ENCODE measurements at places on chromosomes 12 and 14. TPM values are rescaled to one million over a fixed set of nuclear protein-coding genes. Genes with fewer than 3 reads are reported as not detected.

Gene ADSS1
- polyA plus RNA-seq: 74.6 TPM

- DNase-seq: peak; percentile 9
Observed at GRCh38 chr14:104882325-104882973, 17.4 kb downstream of the CEP170B start.

GRCh38 chr14:50855558-50855957 lies 16.3 kb upstream of the ABHD12B start:
- DNase-seq: no peak

DNA sequence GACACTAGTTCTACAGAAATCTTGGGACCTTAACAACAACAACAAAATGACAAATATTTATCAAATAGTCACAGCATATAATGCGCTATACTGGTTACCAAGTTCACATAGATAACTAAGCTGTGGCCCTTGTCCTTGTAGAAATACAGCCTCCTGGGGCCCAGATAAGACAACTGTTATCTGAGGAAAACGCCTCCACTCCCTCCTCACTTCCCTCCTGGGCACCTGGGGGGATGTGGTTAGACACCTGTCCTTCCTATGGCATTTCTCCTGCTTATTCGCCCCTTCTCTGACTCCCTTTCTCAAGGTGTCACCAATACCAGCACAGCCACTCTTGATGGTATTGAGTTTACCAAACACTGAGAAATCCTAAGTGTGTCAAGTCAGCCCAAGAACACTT lies 419.4 kb downstream of the RAD51B start:
- DNase-seq: no peak

DNA sequence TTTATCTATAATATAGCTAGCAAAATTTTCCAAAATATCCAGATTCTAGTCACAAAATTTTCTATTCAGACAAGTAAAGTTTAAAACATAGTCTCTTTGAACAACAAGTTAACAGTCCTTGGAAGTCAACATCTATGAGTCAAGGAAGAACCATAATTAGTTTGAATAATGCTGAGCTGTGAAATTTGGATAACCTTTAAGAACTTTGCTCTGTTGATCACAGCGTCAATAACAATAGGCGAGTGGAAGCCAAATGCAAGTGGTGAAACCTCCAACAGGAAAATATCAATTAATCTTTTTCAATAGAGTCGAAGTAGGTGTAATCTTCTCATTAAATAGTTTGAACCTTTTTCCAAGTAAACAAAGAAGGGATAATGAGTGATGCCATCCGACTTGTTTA lies 466.6 kb downstream of the FOXG1 start:
- DNase-seq: no peak

DNA sequence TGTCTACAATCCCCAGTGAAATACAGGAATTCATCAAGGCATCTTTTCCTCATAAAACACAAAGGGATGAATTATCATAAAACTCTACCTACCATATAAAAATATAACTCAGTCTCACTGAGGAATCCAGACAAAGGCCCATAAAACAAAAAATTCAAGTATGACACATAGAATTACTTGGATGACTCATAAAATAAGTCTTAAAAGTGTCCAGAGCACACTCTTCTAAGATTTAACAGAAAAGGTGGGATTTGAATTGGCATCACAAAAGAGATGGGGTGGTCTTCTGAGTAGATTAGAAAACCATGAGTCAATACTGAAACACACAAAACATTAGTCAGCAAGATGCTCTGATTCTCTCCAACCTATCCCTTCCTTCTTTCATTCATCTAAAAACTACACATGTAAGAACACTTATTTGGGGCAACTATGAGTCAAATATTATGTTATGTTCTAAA lies 202.7 kb upstream of the GARIN6 start:
- no peak for DNase-seq

GRCh38 chr12:112837629-112838197 lies 46.2 kb downstream of the RPH3A start:
- DNase-seq: no peak

GRCh38 chr12:94109160-94109559 lies 39.2 kb upstream of the PLXNC1 start:
- DNase-seq: no peak

- DNase-seq: no peak
Observed at GRCh38 chr12:66678338-66679275, at the start of gene GRIP1. Gene GRIP1 (minus strand): TSS chr12:66679076. CDS start chr12:66678904, 172 bp downstream.

Gene BTBD6
- 58.2 TPM for polyA plus RNA-seq

- DNase-seq: no peak
Observed at GRCh38 chr14:74962046-74962445, 6.6 kb upstream of the PGF start.

DNA sequence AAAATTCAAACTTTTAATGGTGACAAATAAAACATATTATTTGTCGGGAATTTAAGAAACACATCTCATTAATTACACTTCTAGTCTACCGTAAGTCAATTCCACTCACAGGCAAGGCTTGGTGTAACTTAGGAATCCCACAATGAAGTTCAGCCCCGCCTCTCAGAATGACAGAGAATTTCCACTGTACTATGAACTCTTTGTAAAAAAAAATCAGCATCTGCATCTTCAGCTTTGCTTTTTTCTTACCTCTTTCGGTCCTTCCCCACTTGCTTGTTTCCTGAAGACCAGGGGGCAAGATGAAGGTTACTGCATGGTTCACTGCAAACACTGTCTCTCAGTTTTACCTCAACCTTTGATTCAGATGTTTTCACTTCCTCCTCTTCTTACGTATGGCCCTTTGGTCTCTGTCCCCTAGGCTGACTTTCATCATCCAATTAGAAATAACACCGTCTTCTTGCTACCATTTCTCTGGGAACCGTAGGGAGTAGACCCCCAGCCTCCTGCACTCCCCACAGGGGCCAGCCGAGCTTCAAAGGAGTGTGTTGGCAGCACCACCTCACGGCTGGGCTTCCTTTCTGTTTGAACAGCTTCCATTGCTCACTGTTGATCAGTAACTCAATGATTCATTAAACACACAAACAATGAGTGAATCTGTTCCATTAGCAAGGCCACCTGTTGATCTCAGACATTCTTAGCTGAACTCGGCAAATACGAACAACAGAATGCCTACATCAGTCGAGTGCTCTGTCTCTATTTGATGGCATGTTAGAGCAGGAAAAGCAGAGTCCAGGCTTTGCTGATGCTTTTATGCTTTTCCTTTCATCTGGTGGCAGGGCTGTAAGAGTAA lies 343.0 kb downstream of the BMP4 start:
- DNase-seq: no peak

Gene MGAT4C
- 0.20 TPM for polyA plus RNA-seq

DNA sequence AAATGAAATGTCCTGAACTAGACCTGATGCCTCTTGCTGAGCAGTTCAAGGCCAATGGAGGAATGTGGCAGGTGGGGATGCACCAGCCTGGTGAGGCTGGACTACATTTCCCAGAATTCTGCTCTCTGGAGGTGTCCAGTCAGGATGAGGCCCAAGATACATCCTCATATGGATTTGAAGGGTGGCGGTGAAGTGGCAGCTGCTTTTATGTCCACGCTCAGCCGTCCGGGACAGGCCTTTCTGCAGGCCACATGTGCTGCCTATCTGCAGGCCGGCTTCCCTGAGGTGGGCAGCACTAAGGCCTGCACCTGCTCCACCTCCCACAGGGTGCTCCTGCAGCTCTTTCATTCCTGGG lies 230.2 kb downstream of the BCL11B start:
- DNase-seq: no peak

DNA sequence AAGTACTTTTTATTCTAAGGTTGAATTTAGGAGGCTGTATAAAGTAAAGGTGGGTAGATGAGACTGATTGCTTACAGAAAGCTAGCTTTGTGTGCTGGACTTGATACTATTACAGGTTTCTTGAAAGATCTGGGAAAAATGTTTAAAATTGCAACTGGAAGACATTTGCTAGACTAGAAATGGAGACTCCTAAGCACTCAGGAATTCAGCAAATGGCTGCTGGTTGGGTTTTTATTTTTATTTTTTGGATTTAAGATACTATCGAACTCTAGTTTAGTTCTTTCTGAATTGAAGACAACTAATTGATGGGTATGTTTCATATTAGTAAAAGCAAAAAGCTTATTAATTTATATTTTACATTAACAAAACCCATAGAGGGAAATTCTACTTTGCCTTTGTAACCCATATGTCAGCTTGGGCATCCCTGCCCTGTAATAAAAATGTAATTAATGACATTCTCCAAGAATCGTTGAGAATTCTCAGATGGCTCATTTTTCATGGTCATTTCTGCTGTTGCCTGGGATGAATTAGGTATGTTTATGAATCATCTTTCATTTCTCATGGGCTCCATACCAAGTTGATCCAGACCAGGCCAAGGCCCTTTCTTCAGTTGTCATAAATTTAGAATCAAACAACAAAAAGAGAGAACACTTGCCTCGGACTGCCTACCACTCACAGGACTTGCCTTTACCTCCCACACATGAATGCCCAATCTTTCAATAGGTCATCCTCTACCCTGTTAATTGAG lies 102.1 kb downstream of the ERGIC2 start:
- DNase-seq: no peak

Gene DLGAP5
- polyA plus RNA-seq: 0.07 TPM

DNA sequence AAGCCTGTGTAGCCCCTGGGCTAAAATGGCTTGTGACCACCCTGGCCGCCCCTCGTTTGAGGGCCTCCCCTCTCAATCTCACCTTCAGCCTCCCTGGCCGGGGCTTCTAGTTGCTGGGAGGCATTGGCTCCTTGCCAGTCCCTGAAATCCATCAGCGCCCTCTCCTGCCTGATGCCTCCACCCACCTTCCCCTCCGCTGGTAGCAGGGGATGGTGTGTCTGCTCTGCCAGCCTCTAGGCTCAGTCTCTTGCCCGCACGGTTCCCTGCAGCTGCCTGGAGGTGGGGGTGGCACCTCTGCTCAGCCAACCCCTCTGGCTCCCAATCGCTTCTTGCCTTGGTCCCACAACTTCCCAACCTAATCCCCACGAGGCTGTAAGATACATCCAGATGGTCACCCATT lies 167.9 kb downstream of the PHETA1 start:
- DNase-seq: no peak

Gene SCN8A
- polyA plus RNA-seq: 0.07 TPM

GRCh38 chr12:67482751-67483661 lies 165.5 kb upstream of the DYRK2 start:
- peak; percentile 78 for DNase-seq

DNA sequence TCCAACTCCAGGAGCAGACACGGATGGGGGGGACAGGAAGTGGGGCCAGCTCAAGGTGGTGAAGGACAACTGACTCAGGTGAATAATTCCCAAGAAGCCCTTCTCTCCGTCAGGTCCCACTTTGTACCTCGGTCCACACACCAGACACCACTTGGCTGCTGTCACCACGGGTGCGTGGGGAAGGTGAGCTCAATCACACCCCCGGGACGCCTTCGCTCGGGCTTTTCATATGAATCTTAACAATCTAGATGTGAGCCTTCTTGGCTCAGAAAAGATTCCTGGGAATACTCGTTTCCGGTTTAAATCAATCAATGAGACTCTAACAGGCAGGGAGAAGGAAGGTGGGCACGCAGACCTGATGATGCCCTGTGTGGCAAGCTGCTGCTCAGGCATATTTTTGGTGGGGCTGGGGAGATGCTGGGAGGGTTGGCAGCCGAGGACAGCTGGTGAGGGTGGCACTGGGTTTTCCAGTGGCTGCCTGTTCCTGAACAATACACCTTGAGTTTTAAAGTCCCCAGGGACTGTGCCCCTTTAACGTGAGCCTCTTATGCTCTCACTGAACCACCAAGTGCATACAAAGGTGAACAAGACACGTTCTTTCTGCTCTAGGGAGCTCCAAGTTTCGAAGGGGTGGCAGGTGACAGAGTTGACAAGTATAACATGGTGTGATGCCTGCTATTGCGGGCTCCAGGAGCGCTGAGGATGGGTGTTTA lies 5.1 kb downstream of the TESC start:
- DNase-seq: no peak

Data from heart right ventricle (tissue), 16 donors.